ENCODE measurements at places on chromosomes 2 and 18.
A peak's percentile ranks its signal among the peaks of the same experiment; 100 is the strongest.

GRCh38 chr2:206603243-206603642 is 39.0 kb upstream of the FAM237A start:
- no peak for DNase-seq

DNA sequence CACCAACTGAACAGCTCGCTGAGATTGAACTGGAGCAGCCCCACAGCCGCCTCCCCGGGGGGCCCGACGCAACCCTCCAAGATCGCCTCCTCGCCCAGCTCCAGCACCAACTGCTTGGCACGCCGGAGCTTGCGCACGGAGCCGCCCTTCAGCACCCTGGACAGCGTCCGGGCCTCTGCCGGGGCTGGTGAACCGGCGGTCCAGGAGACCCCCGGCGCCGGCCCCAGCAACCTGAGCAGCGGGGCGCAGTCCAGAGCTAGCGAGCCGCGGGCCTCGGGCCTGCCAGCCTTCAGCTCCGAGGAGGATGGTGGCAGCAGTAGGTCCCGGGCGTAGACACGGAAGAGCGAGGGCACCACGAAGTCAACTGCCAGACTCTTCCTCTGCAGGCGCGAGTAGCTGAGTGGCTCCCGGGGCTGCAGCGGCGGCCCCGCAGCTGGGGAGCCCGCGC is 1.2 kb downstream of the ALK start:
- DNase-seq, result peak; percentile 16

GRCh38 chr2:16747689-16748088 is 82.1 kb upstream of the CYRIA start:
- no peak for DNase-seq

GRCh38 chr18:77262643-77263465 is 13.2 kb downstream of the GALR1 start:
- no peak for DNase-seq

- DNase-seq, result no peak
Measured at GRCh38 chr18:37567061-37567993, 1.7 kb upstream of the CELF4 start.

GRCh38 chr2:120606931-120607330 is 128.7 kb upstream of the GLI2 start:
- DNase-seq, result peak; percentile 22

DNA sequence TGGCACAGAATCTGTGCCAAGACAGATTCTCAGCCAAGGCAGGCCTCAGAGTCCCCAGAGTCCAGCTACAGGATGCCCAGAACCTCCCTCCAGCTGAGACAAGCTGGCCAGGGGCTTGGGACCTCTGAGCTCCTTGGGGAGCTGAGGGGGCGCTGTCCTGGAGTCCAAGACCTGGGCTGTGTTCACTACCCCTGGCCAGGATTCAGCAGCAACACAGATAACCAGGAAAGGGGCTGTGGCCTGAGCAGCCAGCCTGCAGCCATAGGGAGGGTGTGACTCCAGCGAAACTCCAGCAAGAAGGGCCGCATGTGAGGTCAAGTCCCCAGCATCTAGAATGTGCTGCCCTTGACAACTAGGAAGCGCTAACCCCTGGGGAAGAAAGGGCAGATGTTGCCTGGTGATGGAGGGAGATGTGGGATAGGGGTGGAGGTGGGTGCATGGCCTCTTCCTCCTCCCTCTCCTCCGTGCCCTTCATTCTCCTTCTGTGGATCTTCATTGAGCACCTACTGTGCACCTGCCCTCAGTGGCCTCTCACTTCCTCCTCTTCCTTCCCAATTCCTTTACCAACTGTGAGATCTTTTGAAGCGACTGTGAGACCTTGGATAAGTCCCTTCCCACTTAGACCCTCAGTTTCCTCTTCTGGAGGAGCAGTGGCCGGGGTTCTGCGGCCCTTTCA is 7.7 kb upstream of the ARID5A start:
- DNase-seq, result no peak

GRCh38 chr2:134245340-134245984 is 8.4 kb upstream of the MGAT5 start:
- DNase-seq, result peak; percentile 84

DNA sequence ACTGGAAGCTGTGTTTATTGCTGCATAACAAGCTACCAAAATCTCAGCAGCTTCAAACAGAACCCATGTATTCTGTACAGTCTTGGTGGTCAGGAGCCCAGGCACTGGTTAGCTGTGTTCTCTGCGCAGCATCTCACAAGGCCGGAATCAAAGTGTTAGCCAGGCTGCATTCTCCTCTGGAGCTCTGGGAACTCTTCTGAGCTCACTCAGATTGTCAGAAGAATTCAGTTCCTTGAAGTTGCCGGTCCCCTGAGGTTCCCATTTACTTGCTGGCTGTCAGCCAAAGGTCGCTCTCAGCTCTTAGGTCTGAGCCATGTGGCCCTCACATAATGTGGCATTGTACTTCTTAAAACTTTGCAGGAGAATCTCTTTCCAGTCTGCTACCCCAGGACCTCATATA is 123.6 kb upstream of the SMIM21 start:
- no peak for DNase-seq

DNA sequence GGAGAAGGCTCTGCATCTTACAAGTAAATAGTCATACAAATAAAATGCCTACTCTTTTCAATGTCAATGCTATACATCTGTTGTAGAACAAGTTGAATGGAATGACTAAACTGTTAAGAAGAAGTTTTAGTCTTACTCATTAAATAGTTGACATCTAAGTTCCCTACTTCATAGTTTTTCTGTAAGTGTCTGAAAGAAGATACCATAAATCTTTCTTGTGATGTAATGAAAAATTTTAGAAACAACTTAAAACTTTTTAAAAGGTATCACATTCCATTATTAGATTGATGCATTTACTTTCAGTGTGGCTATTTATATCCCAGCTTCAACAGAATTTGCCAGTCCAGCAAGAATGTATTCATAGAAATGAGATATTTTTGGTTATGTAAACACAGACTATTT is 185.2 kb upstream of the EPC2 start:
- peak; percentile 21 for DNase-seq

DNA sequence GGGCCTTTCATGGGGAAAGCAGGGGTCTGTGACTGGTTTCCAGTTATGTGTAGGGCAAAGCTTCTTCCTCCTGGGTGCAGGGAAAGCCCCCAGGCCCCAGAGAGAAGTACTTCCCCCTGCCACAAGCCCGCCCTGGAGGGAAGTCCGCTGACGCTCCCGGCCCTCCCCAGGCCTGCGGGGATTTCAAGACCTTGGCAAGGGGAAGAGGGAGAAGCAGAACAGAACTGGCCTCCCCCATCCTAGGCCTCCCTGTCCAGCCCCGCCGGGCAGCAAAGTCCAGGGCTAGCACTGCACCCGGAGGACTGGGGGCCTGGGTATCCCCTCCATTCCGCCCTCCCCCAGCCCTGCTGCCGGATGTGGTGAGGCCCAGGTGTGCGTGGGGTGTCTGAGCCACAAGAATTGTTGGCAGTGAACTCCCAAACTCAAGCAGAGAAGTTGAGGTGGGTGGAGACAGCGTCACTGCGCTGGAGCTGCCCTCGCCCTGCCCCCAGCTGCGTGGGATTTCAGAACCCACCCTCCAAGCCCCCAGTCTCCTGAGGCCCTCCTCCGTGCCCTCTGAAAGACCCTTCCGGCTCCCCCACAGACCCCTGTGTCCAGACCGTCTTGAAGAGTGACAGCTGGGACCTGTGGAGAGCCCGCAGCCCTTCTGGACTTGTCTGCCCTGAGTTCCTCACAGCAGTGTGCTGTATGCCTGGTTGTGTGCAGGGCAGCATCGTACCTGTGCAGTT is 1.1 kb upstream of the DUSP2 start:
- DNase-seq, result no peak

- DNase-seq, result no peak
Measured at GRCh38 chr2:236217926-236218325, 46.3 kb downstream of the ASB18 start.

- no peak for DNase-seq
Measured at GRCh38 chr18:49226243-49227000, 234.0 kb downstream of the DYM start.

- DNase-seq, result no peak
Measured at GRCh38 chr2:168192839-168193616, 54.4 kb downstream of the STK39 start.

All from fibroblast of the aortic adventitia (primary cell).